Muscle of back (tissue), 13 donors: ENCODE measurements at places on chromosomes 13 and 19. TPM values are rescaled to one million over a fixed set of nuclear protein-coding genes. Genes with fewer than 3 reads are reported as not detected.

GRCh38 chr19:41700381-41701195, 7.8 kb upstream of the CEACAM5 start:
- no peak for DNase-seq

- DNase-seq, result no peak
Observed at GRCh38 chr19:55503157-55503501, 14.9 kb downstream of the SSC5D start.

GRCh38 chr13:114071410-114071809, 61.0 kb downstream of the RASA3 start:
- DNase-seq, result no peak

GRCh38 chr19:53868892-53869804, 1.5 kb downstream of the MYADM start:
- peak; percentile 88 for DNase-seq

Gene OR4F17
- not detected for polyA plus RNA-seq

GRCh38 chr13:97390941-97391600, 42.9 kb upstream of the RAP2A start:
- no peak for DNase-seq

GRCh38 chr19:660793-661426, 2.1 kb downstream of the RNF126 start:
- DNase-seq, result no peak

Gene VSTM1
- polyA plus RNA-seq, result not detected

Gene SLC10A2
- not detected for polyA plus RNA-seq

GRCh38 chr13:112838038-112838841, 130.8 kb upstream of the MCF2L start:
- DNase-seq, result no peak

DNA sequence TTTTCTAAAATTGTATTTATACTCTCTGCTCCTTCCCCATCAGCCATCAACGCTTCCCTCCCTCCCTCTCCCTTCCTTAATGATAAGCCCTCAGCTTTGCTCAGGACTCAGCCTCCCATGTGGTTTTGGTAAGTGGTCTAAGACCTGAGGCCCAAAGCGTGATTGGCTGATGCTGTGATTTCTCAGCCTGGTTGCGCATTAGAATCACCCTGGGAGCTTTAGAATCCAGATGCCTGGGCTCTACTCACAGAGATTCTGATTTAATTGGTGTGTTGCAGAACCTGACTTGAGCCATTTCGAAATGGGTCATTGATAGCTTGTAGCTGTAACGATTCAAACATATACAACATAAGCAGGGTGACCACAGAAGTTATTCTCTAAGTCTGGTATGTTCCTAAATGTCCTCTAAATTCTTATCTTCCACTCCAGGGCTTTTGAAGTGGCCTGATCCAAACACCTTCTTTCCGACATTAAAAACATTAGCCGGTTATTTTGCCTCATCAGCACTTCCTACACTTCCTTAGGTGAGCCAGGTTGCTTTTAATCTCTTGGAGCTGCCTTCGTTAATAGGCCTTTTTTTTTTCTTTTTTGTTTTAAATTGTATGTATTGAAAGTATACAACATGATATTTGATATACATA, 60.6 kb downstream of the LRCH1 start:
- DNase-seq, result no peak

DNA sequence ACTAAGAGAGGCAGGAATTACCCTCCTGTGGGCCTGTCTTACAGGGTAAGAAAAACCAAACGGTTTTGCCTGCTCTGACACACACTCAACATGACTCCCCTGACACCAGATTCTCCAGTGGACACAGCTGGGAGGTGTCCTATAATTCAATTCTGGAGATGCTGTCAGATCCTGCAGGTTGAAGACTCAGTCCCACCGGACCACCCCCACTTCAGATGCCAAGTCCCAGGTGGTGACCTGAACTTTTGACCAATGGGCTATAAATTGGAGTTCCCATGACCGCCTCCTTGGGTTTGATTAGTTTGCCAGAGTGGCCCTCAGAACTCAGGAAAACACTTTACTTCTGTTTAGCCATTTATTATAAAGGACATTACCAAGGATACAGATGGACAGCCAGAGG, 52.6 kb downstream of the RGCC start:
- DNase-seq, result no peak

- DNase-seq, result no peak
Observed at GRCh38 chr19:15072930-15073647, 8.9 kb upstream of the OR1I1 start.

Gene OR7D2
- 0.05 TPM for polyA plus RNA-seq

Gene SPPL2B
- 36.8 TPM for polyA plus RNA-seq

Gene FOSB
- 12.7 TPM for polyA plus RNA-seq
